Tibial nerve (tissue), 4 donors: ENCODE measurements at places on chromosomes 11 and 22. TPM values are rescaled to one million over a fixed set of nuclear protein-coding genes. Genes with fewer than 3 reads are reported as not detected.

The APOL3 gene
- 60.9 TPM for total RNA-seq

The ANGPTL5 gene
- total RNA-seq: 9.6 TPM

The CCDC188 gene
- total RNA-seq: 12.4 TPM

The SCUBE1 gene
- 81.3 TPM for total RNA-seq

The MS4A1 gene
- 1.3 TPM for total RNA-seq

The SMTNL1 gene
- total RNA-seq: not detected

The MIOX gene
- total RNA-seq: not detected

The MRGPRE gene
- total RNA-seq: not detected

DNA sequence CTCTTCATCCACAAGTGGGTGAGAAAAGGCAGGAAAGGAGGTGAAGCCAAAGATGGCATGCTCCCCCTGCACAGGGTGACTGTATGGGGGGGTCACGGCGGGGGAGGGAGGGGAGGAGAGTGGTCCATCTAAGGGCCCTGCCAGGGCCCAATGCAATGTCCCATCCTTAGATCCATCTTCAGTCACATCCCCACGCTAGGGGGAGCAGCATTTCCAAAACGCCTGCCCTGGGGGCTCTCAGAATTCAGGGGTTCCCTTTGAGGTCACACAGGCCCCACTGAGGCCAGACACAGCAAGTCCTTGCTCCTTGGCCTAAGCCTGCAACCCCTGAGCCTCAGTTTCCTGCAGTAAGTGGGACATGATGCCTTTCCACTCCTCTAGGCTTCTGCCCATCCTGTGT, 52.4 kb downstream of the RTN4R start:
- no peak for DNase-seq

DNA sequence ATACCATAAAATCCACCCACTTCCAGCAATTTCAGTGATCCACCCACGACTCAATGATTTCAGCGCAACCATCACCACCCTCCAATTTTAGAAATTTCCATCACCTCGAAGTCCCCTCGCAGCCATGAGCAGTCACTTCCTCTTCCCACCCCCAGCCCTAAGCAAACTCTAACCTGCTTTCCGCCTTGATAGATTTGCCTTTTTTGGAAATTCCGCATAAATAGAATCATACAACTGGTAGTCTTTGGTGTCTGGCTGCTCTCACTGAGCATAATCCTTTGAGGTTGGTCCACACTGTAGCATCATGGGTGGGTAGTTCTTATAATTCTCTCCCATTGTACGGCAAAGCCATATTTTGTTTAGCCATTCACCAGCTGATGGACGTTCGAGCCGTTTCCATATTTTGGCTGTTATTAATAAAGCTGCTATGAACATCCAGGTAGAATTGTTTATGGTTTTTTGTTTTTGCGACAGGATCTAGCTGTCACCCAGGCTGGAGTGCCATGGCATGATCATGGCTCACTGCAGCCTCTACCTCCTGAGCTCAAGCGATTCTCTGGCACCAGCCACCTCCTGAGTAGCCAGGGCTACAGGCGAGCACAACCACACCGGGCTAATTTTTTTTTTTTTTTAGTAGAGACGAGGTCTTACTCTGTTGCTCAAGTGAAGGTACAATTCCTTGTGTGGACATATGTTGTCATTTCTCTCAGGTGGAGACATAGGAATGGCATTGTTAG, 16.0 kb downstream of the PIM3 start:
- no peak for DNase-seq

- no peak for DNase-seq
Observed at GRCh38 chr22:45201678-45202332, 38.1 kb downstream of the NUP50 start.

GRCh38 chr11:7057641-7058040, 31.2 kb upstream of the RBMXL2 start:
- no peak for DNase-seq

- DNase-seq: no peak
Observed at GRCh38 chr11:134644476-134645456, 232.7 kb upstream of the B3GAT1 start.

DNA sequence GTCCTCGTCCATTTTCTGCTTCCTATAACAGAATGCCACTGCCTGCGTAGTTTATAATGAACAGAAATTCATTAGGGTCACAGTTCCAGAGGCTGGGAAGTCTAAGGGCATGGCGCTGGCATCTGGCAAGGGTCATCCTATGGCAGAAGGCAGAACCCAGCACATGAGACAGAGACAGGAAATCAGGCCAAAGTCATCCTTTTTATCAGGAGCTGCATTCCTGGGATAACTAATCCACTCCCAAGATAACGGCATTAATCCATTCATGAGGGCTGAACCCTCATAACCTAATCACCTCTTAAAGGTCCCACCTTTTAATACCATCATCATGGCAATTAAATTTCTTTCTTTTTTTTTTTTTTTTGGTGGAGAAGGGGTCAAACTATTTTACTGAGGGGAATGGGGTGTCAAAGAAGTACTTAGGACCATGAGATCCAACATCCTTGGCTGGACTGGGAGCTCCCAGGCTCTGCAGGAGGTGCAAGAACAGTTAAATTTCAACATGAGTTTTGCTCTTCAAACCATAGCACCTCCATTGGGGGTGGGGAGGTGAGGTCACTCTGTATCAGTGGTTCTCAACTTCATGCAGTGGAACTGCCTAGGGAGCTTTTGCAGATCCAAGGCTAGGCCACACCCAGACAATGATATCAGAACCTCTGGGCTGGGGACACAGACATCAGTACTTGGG, 4.4 kb downstream of the TMEM109 start:
- DNase-seq: no peak

- no peak for DNase-seq
Observed at GRCh38 chr22:33842421-33843094, 77.7 kb downstream of the LARGE1 start.

- DNase-seq: no peak
Observed at GRCh38 chr11:112537026-112537425, 276.4 kb upstream of the PLET1 start.

DNA sequence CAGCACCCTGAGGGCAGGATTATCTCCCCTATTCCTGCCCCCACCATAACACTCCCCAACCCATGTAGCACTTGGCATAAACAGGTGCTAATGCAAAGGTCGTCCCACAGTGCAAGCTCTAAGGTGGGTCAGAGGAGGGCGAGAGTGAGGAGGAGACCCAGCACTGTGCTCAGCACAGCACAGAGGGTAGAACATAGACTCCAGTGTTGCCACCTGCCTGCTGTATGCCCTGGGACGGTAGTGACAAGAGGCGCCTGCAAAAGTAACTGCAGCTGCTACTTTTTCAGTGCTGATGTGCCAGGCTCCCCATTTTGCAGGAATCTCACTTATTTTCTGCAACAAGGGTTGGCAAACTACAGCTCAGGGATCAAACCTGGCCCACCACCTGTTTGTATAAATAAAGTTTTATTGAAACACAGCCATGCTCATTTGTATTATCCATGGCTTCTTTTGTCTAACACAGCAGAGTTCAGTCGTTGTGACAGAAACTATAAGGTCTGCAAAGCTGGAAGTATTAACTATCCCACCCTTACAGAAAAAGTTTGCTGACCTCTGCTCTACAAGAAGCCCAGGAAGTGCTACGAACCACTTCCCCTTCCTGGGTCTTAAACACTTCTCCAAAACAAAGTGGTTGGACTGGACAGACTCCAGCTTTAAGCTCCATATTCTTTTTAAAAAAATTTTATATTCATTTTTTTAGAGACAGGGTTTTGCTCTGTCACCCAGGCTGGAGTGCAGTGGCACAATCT, 16.9 kb upstream of the CDC42BPG start:
- no peak for DNase-seq

- DNase-seq: no peak
Observed at GRCh38 chr11:130828741-130829140, 87.5 kb downstream of the SNX19 start.

DNA sequence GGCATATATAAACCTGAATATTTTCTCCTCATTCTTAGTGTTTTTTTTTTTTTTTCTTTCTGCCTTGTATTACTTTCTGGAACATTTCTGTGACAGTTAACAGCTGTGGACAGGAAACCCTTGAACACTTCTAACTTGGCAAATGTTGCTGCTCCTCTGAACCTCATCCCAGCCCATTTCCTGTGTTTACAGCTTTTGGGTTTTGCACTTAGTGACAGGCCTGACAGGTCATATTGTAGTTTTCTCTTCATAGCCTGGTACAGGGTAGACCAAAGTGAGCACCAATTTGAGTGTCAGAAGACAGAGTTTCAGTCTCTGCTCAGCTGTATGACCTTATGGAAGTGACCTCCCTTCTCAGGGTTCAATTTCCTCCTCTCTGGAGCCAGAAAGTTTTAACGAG, 91.6 kb downstream of the STIM1 start:
- peak; percentile 39 for DNase-seq

GRCh38 chr11:126853732-126854131, 146.8 kb downstream of the KIRREL3 start:
- no peak for DNase-seq

DNA sequence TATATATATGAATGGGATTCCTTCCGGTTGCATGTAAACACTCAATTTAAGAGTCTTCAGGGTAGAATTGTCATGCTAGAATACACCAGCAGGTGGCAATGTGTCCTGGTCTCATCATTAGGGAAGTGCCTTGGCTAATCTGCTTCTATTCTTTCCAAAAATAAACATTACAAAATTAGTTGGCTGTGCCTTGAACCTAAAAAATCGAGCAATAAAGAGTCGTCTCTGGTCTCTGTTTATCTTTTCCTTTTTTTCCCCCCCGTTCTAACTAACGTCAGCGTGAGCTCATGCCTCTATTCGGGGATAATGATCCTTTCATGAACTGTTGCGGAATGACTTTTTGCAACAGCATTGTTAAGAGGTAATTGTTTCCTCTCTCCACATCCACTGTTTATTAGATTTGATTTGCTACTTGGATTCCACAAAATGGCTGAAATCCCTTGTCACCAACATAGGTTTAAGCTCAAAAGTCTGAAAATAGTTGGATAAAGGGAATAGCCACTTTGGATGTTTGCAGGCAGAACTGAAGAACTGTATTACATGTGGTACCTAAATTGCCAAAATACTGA, 1.2 kb upstream of the ARHGEF12 start:
- DNase-seq: peak; percentile 35

GRCh38 chr22:39315389-39315788, 4.0 kb downstream of the RPL3 start:
- no peak for DNase-seq

DNA sequence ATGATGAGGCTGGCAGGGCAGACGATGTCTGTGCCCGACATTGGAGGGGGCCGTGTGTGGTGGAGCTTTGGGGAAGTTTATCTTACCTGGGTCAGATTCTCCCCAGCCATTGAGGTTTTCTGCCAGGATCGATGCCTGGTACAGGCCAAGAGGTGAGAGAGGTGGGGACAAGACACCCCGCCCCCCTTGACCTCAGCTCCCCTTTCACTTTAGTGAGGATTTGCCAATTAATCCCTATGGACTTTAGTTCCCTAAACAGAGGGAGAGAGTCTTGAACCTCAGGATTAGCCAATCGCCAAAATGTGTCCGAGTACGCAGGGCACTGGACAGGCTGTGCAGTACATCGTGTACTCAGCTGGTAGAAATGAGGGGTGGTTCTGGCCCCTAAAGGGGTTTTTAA, 541 bp downstream of the HORMAD2 start:
- no peak for DNase-seq

DNA sequence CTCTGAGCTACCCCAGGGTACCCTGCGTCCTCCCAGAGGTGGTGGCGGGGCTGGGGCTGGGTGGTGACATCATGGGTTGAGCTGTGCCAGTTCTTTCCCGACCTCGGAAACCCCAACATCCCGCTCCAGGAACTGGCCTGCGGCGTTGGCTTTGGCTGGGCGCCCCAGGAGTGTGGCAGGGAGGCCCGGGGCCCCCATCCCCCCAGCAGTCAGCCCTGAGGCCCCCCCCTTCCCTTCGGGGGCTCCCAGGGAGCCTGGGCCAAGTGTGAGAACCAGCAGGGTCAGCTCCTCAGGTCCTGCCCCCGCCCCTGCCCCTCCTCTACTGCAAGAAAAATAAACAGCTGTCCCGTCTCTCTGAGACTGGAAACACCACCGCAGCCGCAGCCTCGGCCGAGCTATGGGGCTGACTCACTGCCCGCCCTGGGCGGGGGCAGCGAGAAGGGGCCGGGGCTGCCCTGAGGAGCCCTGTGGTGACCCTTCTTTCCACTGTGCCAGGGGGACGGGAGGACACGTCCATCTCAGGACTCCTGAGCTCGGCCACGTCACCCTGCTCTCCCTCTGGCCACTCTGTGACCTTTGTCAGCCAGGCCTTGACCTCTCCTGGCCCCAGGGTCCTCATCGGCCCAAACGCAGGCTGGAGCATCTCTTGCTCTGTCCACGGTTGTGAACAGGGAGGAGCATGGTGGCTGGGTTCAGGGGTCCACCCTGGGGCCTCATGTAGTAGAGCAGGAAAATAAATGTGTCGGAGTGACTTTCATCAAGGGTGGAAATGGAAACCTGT, 73.4 kb downstream of the WNT7B start:
- no peak for DNase-seq

DNA sequence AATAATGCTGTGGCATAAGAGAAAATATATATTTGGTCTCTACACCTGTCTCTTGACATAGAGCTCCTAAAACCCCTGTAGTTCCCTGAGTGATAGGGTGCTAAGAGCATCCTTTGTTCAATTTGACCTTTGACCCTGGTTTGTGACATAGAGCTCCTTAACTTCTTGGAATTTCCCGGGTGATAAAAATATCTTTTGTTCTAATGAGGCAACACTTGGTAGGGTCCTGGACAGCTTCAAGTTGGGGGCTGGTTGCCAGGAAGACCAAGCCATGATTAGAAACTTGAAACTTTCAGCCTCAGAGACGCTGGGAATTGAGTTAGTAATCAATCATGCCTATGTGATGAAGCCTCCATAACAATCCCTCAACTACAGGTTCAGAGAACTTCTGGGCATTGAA, 105.4 kb downstream of the CASP12 start:
- no peak for DNase-seq

- DNase-seq: no peak
Observed at GRCh38 chr11:75954039-75954438, 139.0 kb downstream of the UVRAG start.

GRCh38 chr11:45319077-45319476, 32.9 kb upstream of the SYT13 start:
- DNase-seq: no peak

DNA sequence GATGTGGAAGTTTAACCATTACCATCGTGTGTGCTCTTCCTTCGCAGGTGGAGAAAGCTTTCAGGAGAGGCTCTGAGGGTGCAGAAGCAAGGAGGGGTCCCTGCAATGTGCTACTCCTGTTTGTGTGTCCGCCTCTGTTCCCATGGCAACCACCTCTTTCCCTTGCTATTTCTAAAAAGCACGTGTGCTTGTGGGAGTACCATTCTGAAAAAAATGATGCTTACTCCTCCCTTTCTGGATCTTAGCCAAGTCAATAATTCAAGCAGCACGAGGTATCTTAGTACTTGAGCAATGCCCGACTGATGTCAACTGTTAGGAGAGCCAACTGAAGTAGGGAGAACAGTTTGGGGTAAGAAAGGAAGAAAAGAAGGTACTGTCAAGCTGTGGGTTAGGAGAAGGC, 628.7 kb downstream of the NTM start:
- no peak for DNase-seq

- DNase-seq: no peak
Observed at GRCh38 chr11:22543261-22543660, 82.4 kb downstream of the FANCF start.
